ENCODE measurements at places on chromosomes 12 and 14.

DNA sequence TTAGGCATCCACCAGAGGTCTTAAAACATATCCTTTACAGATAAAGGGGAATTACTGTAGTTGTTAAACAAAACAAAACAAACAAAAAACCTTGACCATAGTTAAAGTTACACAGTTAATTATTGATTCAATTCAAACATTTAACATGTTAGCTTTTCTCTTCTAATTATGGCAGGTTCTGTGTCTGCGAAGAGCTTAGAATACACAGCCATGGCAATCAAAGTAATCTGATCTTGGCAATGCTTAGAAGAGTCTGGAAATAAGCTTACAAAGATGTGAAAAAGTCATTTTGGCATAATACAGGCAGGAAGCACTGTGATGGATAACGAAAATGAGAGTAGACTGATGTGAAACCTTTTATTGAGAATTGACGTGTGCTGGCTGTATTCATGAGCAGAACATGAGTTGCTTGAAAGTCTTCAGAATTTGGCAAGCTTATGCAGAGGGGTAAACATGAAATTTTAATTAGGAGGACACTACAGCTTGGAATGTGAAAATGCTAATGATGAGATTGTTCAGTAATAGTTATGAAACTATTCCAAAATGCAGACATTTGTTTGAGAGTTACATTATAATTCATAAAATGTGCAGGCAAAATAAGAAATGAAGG lies 629.6 kb downstream of the FSCB start:
- no peak for DNase-seq

GRCh38 chr14:90454041-90455000 lies 57.5 kb downstream of the CALM1 start:
- DNase-seq, result no peak

GRCh38 chr12:63917864-63918799 lies 73.6 kb downstream of the SRGAP1 start:
- DNase-seq, result no peak

- peak; percentile 75 for DNase-seq
These were observed 37.0 kb upstream of the P2RX7 start for GRCh38 chr12:121095544-121096198.

DNA sequence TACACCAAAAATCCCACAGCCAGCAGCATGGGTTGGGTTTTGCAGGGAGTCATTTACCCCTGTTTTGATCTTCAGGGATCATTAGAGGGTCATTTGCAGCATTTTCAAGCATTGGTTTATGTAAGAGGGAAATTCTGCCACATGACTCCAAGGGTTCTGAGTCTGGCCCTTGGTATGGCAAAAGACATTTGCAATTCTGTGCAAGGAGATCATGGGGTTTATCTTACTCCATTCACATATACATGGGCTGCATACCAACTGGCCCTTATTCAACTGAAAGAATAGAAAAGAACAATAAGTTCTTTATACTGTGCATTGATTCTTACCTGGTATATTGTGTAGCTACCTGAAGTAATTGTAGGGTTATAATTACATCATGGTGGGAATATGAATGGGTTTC lies 13.7 kb downstream of the SIX4 start:
- DNase-seq, result no peak
